ENCODE measurements at places on chromosomes 3 and 15.

- peak; percentile 57 for DNase-seq
These were observed 418.0 kb downstream of the PLCL2 start for GRCh38 chr3:17302774-17303173.

DNA sequence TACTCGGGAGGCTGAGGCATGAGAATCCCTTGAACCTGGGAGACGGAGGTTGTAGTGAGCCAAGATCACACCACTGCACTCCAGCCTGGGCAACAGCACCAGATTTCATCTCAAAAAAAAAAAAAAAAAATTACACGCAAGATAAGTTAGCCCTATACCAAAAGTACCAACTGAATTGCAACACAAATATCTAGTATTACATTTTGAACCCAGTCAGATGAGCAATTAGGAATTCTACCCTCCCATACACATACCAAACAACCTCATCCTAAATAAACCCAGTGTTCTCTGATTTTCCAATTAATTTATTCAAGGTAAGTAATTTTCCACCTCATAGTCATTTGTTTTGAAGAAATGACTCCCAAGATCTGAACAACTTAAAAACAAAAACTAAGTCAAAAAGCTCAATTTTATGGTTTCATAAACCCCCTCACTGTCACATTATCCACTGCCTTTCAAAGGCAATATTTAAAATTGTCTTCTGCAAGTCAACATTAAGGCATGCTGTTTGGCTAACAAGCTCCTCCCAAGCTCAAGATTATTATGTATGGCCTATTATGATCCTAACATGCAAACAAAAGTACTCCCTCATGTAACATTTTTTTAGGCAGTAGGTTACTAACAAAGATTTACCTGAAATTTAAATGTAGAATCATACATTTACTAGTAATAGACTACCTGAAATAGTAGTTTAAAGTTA lies 4.5 kb downstream of the RAF1 start:
- no peak for DNase-seq

DNA sequence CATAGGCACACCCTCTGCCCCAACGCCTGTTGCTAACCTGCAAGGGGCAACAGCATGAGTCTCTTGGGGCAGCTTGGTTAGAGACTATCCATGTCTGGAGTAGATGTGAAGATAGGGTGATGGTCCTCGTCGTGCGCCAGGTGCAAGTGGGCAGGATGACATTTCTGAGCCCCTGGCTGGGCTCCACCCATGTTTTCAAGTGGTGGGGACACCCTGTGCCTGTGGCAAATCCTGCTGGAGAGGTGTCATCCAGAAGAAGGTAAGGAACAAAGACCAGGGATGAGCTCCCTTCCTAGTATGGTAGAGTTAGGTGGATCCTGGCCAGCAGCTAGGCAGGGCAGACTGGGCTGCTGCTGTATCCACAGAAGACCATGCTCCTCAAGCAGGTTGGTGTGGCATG lies 152.6 kb downstream of the ABHD5 start:
- DNase-seq = no peak

GRCh38 chr15:88622605-88622975 lies 1.4 kb downstream of the AEN start:
- no peak for DNase-seq

DNA sequence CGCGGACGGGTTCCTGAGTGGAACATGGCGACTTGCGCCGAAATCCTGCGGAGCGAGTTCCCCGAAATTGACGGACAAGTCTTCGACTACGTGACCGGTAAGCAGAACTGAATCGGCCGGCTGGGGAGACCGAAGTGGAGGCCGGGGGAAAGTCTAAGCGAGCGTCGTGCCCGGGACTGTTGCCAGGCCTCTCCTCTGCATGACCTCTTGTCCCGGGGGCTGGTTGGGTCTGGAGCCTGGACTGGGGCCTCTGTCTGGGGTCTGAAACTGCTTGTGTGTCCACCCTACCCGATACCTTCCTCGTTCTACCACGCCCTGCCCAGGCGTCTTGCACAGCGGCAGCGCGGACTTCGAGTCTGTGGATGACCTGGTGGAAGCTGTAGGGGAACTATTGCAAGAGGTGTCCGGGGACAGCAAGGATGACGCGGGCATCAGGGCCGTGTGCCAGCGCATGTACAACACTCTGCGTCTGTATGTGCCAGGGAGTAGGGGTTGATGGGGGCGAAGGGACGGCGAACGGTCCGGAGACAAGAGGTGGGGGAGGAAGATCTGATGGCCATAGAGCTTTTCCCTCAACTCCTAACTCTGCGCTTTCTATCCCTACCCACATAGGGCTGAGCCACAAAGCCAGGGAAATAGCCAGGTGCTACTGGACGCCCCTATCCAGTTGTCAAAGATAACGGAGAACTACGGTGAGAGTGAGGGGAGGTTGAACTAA lies at the start of gene ABCF3:
Gene ABCF3 (plus strand): TSS at position 16 of the 718 bp plus-strand sequence. CDS start 9 bp downstream, at position 25.
- no peak for DNase-seq

GRCh38 chr3:161567577-161568361 lies 71.2 kb downstream of the OTOL1 start:
- peak; percentile 65 for DNase-seq

- no peak for DNase-seq
These were observed 138.4 kb downstream of the RPLP1 start for GRCh38 chr15:69590932-69591524.

DNA sequence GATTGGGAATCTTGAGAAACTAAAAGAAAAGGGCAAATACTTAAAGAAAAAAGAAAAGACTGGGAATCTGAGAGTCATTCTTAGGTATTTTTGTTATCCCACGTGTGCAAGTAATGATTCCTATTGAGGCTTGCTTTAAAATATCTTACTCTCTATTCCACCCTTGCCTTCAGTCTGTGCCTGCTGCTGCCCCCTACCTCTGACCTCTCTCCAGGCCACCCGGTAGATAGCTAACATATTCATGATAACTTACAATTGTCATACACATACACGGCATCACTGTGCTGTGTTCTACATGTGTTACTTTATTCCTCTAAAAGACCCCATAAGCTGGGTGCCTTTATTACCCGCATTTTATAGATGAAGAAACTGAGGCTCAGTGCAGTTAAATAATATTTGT lies 27.8 kb upstream of the ATP13A3 start:
- no peak for DNase-seq

GRCh38 chr3:188241072-188241471 lies 87.1 kb downstream of the LPP start:
- no peak for DNase-seq

DNA sequence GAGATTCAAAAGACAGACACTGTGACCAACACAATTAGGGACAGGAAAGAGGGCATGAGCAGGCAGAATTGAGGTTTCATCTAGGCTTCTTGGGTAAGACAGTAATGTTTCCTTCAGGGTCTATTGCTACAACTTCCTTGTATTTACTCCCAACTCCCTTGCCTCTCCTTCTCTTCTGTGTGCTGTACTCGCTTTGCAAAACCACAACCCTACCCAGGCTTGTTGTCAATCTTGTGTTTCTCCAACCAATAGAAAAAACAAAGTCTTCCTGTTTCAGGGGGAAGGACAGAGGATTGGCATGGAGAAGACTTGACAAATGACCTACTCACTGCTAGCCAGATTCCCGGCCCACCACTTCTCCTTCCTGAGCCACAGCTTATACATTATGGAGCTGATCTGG lies 36.3 kb upstream of the MASP1 start:
- no peak for DNase-seq

- DNase-seq = no peak
These were observed 221.2 kb downstream of the NLGN1 start for GRCh38 chr3:173618703-173619102.

DNA sequence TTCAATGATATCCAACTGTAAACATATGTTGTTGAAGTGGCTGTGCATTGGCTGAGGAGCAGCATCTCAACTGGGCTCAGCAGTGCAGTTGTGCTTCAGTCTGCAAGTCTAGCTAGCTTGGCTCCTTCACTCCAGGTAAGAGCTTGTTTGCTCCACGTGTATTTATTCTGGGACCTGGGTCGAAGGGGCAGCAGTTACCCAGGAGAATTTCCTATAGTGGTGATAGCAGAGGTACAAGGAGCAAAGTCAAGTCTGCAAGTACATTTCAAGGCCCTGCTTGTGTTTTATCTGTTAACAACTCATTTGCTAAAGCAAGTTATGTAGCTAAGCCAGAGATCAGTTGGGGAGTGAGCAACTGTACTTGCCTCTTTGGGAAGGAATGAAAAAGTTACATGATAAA lies 286.2 kb upstream of the UMPS start:
- no peak for DNase-seq

DNA sequence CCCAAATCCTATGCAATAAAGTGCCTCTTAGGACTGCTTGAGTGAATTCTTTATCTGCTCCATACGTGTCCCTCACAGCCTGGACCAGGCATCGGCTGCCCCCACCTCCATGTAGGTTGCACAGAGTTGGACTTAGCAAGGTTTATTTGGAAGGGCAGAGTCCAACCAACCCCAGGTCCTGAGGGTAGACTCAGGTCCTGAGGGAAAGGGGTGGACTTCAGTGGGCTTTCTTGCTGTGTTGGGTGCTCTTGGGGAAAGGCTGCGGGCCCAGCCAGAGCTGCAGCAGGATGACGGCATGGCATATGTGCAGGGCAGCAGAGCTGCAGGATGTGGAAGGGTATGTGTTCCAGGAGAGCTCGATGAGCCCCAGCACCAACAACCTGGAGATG lies 6.5 kb downstream of the ALG3 start:
- no peak for DNase-seq

DNA sequence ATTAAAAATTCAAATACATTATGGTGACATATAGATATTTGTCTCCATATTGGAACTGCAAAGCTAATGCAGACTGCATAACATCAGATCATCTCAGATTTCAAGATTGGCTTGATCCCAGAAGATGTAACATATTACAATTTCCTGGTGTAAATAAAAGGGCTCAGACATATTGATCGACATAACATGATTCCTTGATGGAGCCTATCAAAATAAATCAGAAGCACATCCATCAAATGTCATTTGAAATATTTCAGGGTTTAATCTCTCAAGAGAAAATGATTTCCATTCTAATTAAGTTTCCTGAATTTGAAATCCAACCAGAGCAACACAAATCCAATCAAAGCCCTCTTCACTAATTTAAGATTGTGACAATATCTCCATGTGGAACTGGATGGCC lies 75.1 kb upstream of the UNC13C start:
- DNase-seq = no peak

All from AG09319 (cell line).